ENCODE measurements at places on chromosomes 1 and 21. TPM values are rescaled to one million over a fixed set of nuclear protein-coding genes. Genes with fewer than 3 reads are reported as not detected.

The KIF26B gene
- total RNA-seq = 0.03 TPM

The PTP4A2 gene
- 225 TPM for total RNA-seq

The CD1E gene
- total RNA-seq = not detected

The KCNQ4 gene
- total RNA-seq = not detected

The SOX13 gene
- total RNA-seq = 9.3 TPM

The FAM78B gene
- total RNA-seq = 0.31 TPM

Measured in HepG2 (cell line).